T1000 (cell line): ENCODE measurements at places on chromosomes 11 and 22.

DNA sequence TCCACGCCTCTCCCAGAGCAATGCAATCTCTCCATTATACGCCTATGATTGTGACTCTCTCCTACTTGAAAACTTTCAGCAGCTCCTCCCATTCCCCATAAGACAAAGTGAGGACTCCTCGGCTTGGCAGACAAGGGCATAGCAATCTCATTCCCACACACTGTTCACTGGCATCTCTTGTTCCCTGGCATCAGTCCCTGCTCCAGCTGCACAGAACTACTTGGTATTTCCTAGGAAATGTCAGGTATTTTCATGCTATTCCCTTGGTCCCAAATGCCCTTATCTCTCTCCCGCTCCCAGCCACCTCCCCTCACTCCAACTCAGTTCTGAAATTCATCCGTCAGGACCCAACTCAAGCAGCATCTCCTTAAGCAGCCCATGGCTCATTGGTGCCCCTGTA lies 28.4 kb downstream of the TMPRSS5 start:
- no peak for DNase-seq

GRCh38 chr11:67275606-67276409 lies 9.5 kb downstream of the GRK2 start:
- no peak for DNase-seq

- no peak for DNase-seq
Observed at GRCh38 chr11:86594746-86595145, 77.7 kb downstream of the ME3 start.

DNA sequence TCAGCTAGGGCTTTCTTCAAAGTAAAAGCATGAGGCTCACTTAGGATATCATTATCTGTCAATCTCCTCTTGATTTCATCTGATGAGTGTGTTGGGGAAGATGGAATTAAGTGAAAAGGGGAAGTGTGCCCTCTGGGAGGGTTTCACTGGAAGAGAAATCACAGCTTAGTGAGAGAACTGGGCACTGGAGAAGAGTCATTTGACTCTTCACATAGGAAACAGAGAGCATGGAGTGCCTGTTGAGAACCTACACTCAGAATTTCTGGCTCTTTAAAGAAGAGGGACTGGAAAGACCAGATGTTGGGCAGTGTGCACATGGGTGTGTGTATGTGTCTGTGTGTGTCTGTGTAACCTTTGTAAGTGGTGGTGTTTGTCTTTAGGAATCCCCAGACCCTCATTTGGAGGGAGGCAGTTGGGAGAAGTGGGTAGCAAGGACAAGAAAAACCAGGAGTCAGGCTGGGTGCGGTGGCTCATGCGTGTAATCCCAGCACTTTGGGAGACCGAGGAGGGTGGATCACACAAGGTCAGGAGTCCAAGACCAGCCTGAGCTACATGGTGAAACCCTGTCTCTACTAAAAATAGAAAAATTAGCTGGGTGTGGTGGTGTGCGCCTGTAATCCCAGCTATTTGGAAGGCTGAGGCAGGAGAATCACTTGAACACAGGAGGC lies 10.0 kb downstream of the STX3 start:
- DNase-seq, result no peak

DNA sequence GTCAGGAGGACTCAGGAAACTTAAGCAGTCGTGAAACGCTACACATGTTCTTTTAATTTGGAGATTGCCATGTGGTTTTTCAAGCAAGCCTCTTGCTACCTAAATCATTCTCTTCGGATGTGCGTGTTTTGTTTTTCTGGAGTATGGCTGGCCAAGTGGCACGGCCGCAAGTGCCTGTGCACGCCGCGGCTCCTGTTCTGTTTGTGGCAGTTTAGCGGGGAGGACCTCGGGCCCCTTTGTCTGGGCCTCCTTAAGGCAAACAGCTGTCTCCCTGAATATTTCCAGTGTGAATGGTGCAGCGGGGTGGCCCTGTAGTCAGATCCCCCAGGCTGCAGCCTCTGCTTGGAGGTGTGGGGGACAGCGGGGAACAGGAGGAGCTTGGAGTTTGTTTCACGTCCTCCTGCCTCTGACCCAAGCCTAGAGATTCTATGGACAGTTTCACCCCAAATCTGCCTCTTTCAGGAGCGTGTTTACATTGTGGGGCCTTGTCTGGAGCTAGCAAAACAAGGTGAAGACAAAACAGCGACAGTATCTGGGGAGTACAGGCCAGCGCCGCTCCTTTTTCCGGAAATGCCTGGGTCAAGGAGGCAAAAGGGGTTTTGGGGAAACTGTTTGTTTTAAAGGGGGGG lies 1.3 kb downstream of the LRP5 start:
- DNase-seq, result no peak
